ENCODE measurements at places on chromosomes 12 and 14.
A peak's percentile ranks its signal among the peaks of the same experiment; 100 is the strongest.

- no peak for DNase-seq
Measured at GRCh38 chr12:107108995-107109508, 15.7 kb upstream of the CRY1 start.

- no peak for DNase-seq
Measured at GRCh38 chr14:22422238-22422637, 166.8 kb downstream of the DAD1 start.

- no peak for DNase-seq
Measured at GRCh38 chr14:102138535-102138934, 1.2 kb upstream of the WDR20 start.

DNA sequence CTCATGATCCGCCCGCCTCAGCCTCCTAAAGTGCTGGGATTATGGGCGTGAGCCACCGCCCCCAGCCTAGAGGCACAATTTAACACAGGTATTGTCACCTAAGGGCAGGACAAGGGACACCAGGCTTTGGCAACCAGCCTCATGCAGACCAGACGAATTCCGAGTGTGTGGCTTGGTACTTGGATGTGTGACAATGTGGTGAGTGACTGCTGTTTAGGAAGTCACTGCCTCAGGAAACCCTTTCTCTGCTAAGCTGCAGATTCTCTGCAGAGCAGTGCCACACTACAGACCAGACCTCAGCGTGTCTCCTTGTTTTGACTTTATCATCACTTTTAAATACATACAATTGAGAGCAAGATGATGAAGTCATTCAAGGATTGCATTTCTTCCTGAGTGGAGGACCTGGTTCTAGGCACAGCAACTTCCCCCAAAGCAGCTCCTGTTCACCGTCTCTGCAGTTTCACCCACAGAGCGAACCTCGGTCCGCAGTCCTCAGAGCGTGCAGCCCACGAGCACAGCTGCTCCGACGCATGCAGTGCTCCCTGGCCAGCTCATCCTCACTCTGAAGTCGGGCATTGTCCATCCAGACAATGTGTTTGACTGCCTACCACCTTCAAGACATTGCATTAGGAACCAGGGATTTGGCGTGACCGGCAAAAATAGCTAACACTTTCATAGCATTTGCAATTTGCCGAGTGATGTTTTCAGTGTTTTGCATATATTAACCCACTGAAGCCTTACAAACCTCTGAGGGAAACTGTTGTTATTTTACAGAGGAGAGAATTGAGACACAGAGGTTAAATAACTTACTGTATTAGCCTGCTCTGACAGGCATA lies 235.2 kb downstream of the CHST11 start:
- no peak for DNase-seq

GRCh38 chr14:44149597-44149996 lies 357.5 kb downstream of the FSCB start:
- DNase-seq = no peak

DNA sequence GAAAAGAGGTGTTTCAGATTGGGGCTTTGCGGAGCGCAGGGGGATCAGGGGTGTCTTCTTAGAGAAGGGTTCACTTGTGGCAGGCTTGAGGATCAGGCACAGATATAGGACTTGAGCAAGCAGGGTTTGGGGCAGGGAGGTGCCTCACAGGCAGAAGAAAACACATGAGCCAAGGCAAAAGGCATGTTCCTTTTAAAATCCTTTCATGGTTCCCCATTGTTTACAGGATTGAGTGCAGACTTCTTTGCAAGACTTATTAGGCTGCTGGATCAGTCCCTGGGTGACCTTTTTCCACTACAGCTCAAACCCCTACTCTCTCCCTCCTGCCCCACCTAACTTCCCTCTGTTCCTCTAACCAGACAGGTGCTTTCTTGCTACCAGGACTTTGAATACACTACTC lies 19.7 kb downstream of the HSPB8 start:
- DNase-seq = no peak

- no peak for DNase-seq
Measured at GRCh38 chr12:58393152-58393551, 451.8 kb downstream of the ATP23 start.

GRCh38 chr12:104654665-104655609 lies 198.2 kb downstream of the CHST11 start:
- no peak for DNase-seq

- DNase-seq = no peak
Measured at GRCh38 chr14:90699016-90699415, 117.2 kb downstream of the TTC7B start.

DNA sequence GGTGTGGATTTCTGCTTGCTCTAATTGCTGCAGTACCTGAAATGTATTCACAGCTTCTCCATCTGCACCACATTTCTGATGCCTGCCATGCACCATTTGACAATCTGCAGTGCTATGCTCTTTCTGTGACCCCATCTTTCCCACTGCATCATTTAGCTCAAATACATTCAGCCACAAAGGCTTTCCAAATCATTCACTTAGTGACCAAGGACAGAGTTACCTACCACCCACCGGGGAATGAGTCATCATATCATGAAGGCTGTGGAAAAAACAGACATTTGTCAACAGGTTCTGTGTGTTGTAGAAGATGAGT lies 465.5 kb upstream of the ATP2B1 start:
- DNase-seq = no peak

- DNase-seq = no peak
Measured at GRCh38 chr12:73274976-73275375, 1002.8 kb downstream of the TRHDE start.

DNA sequence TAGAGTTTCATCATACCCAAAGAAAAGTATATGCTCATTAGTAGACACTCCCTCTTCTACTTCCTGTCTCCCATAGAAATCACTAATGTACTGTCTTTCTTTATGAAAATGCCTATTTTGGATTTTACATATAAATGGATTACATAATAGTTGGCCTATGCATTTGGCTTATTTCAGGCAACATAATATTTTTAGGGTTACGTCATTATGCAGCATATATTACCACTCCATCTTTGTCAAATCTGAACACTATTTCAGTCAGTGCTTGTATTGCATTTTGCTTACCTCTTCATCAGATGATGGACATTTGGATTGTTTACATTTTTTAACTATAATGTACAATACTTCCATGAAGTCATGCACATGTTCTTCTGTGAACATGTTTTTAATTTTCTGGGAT lies 1406.1 kb downstream of the LRFN5 start:
- DNase-seq = no peak

DNA sequence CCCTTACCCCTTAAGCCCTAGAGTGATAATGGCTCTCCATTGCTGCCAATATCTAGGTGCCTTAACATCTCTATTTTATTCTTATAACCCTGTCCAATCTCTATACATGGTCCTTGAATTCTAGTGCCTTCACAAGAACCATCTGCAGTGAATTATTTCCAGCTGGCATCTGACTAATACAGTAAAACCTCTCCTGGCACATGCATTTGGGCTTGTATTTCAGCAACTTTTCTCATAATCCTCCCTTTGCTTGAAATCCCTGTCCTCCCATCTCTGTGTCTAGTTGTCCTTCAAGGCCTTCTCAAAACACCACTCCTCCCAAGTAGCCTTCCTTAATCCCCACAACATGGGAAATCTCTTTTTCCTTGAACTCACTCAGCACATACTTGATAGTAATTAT lies 14.2 kb upstream of the HMGA2 start:
- DNase-seq = no peak

DNA sequence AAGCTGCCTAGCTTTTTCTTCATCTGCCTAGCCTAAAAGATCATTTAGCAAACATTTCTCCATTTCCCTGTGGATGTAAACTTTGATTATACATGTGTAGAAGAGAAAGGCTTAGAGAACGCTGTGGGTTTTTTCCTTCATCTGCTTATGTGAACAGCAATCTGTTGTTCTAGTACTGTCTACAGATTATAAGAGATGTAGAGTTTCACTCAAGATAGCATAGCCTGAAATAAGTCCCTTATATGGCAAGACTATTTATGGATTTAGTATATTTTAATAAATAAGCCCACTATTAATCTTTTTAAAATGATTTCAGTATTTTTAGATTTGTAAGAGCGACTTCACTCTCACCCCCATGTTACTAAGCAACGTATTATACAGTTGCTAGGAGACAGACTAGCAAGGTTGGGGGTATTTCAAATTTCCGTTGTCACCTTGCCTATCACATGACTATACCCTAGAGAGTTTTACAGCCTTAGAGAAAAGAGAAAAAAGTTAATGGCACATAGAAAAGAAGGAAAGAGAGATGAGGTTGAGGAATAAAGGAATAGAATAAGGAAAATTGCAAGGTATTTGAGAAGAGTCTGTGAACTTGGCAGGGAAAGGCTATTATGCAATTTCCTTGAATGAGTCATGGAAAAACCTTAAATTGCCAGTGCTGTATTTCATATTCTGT lies 12.2 kb upstream of the TUBA1A start:
- no peak for DNase-seq

GRCh38 chr12:133202493-133203343 lies 21.4 kb downstream of the ZNF268 start:
- DNase-seq = no peak

GRCh38 chr14:104650981-104651875 lies 38.2 kb upstream of the INF2 start:
- no peak for DNase-seq

DNA sequence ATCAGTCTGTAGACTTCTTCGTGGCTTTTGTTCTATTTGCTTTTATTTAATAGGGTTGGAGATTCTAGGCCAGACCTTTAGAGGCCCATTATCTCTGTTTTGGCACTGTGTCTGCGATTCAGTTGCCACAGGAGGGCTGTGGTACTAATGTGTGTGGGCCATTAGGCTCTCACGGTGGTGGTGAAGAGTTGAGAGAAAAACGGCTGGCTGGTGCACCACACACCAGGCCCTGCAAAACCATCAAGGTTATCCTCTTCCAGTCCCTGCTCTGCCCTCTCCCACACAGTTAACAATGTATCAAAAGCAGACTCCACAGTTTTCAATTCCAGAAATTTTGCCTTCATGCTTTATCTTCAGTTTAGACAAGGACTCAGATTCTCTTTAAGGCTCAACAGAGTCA lies 97.7 kb downstream of the MYF5 start:
- DNase-seq = no peak

GRCh38 chr12:31772685-31773222 lies 43.9 kb upstream of the AMN1 start:
- DNase-seq = no peak

DNA sequence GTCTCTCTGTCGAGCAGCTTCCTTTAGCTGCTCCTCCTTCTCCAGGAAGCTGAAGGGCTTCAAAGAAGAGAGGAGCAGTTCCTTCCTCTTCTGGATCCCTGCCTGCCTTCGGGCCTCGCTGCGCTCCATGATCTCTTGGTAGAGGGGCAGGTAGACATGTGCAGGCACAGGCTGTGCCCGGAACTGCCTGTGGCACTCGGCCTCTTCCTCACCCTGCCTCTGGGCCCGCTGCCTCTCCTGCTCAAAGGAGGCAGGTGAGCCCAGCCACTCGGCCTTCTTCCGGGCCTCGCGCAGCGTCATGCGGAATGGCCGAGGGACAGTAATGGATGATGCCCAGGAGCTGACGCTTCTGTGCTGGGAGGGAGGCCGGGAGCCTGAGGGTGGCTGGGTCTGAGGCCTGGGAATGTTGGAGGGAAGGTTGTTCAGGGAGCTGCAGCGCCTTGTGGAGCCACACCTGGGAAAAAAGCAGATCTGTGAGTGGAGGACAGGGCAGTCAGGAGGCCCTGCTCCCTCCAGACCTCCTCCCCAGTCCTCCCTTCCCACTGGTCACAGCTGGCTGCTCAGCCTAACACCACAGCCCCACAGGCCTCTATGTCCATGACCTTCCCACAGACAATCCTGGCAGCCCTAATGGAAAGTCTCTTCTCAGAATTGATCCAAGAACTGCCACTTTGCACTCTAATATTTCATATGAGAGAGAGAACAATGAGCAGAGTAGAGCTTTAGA lies 5.3 kb downstream of the FAM161B start:
- DNase-seq = no peak

GRCh38 chr12:120951-121350 lies 54.4 kb downstream of the IQSEC3 start:
- DNase-seq = peak; percentile 2

- no peak for DNase-seq
Measured at GRCh38 chr14:55309761-55310365, 38.6 kb downstream of the FBXO34 start.

GRCh38 chr12:49328816-49329215 lies 5.8 kb downstream of the TROAP start:
- DNase-seq = no peak

DNA sequence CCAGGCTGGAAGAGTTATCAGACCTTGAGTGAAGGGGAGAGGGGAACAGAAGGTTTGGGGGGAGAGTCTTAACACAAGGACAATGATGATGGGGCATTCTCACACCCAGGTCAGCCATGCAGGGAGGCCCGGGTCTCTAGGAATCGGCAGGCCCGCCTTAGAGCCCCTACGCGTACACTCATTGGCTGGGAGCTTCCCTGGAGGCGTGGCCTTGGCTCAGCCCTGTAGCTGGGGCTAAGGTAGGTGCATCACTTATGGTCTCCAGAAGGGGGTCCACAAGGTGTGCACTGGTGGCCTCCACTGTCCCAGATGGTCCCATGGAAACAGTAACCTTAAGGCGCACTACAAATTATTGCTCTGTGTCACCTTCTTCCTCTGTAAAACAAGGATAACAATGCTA lies 660.1 kb downstream of the MED13L start:
- DNase-seq = no peak

DNA sequence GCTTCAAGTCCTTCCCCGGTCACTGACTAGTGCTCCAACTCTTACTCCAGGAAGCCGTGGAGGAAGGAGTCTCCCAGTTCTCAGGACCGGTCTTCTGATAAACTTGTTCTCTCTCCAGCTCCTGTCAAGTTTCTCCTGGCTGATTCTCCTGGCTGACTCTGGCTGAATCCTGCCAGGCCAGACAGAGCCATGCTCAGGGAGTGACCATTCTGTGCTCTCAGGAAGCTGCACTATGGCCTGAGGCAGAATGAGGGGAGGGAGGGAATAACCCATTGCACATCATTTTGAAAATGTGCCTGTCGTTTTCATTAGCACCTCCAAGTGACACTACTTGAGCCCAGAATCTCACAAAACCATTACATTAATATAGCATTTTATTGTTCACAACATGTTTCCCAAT lies 80.8 kb downstream of the IFNG start:
- no peak for DNase-seq

DNA sequence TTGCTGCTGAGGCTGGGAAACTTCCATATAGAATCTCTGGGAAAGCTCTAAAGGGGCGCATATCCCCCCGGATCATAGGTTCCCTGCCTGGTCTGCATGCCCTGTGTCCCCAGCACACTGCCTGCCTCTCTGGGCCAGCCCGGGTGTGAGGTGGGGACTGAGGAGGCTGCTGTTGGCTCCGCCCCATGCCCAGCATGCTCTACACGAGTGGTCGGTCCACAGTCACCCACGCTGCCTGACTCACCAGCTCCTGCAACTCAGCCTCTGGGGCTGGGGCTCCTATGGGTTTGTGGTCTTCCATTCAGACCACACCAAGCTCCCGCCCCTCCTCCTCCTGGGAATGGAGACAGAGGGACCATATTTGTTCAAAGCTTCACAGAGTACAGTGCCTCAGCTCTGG lies 88.5 kb upstream of the ANO2 start:
- no peak for DNase-seq

Measured in spleen (tissue), 13 donors.